M059J (cell line): ENCODE measurements at places on chromosomes 7 and 10. TPM values are rescaled to one million over a fixed set of nuclear protein-coding genes. Genes with fewer than 3 reads are reported as not detected.
A peak's percentile ranks its signal among the peaks of the same experiment; 100 is the strongest.

- no peak for DNase-seq
These were observed 473.7 kb downstream of the TYW1 start for GRCh38 chr7:67470256-67470751.

Gene EPHA1
- total RNA-seq, result 0.20 and 0.30 TPM in 2 replicates

GRCh38 chr7:103093429-103093828 is 18.5 kb downstream of the ARMC10 start:
- DNase-seq, result no peak

- DNase-seq, result no peak
These were observed 98.7 kb downstream of the PRTFDC1 start for GRCh38 chr10:24853661-24854060.

GRCh38 chr10:77513781-77514331 is 123.8 kb downstream of the KCNMA1 start:
- peak; percentile 96 for DNase-seq

Gene LIPM
- total RNA-seq, result not detected in 2 replicates

- DNase-seq, result peak; percentile 71
These were observed at the start of gene ARHGAP21 for GRCh38 chr10:24723788-24724380. Gene ARHGAP21, minus strand, starts transcription at chr10:24723887. Its CDS starts 1,988 bp downstream, at chr10:24721899.

DNA sequence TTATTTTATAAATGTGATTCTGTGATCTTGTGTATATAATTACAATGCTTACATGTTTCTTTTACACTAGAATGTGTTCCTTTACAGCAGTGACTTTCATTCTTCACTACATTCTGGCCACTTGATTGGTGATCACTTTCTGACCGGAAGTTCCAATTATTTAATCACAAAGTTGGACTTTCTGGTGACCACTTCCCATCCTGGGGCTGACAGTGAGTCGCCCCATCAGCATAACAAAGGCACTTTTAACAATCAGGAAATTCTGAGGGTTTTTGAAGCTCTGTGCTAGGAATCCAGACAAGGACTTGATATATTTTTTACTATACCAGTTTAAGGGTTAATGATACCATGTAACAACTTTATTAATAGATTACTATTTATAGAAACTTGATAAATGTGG is 282.3 kb upstream of the KAT6B start:
- peak; percentile 64 for DNase-seq

Gene EPDR1
- 66.3 and 73.0 TPM in 2 replicates for total RNA-seq

- no peak for DNase-seq
These were observed 276.5 kb downstream of the DGKB start for GRCh38 chr7:14626076-14626475.

DNA sequence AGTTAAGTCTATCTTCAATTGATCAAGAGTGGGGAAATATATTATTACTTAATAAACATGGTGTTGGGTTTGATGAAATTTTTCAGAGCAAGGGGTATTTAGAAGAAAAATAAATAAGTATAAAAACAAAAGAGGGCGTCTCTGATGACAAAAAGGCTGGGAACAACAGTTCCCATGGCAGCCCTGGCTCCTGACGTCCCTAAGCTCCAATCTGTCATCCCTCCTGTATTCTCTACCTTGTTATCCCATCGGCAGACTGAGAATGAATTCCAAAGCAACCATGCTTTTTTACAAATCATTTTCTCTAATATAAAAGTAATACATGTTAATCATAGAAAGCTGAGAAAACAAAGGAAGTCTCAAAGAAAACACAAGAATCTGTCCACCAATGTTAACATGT is 55.5 kb downstream of the SORBS1 start:
- DNase-seq, result no peak

- DNase-seq, result no peak
These were observed 538.9 kb upstream of the IGFBP3 start for GRCh38 chr7:46459942-46460341.

- DNase-seq, result no peak
These were observed 456.8 kb upstream of the NRP1 start for GRCh38 chr10:33791272-33791660.

GRCh38 chr7:43767311-43767710 is 8.8 kb downstream of the BLVRA start:
- DNase-seq, result no peak

Gene GSTO2
- total RNA-seq, result 0.17 and 0.20 TPM in 2 replicates
